Activated CD4-positive, alpha-beta T cell treated with anti-CD3 and anti-CD28 coated beads, Interleukin-2, amount 50 U/mL, for 24 hours (primary cell): ENCODE measurements at places on chromosomes 3 and 15.
A peak's percentile ranks its signal among the peaks of the same experiment; 100 is the strongest.

GRCh38 chr15:80152896-80153876 lies at the start of gene FAH:
Gene FAH, plus strand, starts transcription at chr15:80152999. Its CDS starts 56 bp downstream, at chr15:80153055.
- peak; percentile 14 for DNase-seq

GRCh38 chr3:31695280-31696008 lies 162.7 kb downstream of the STT3B start:
- no peak for DNase-seq

DNA sequence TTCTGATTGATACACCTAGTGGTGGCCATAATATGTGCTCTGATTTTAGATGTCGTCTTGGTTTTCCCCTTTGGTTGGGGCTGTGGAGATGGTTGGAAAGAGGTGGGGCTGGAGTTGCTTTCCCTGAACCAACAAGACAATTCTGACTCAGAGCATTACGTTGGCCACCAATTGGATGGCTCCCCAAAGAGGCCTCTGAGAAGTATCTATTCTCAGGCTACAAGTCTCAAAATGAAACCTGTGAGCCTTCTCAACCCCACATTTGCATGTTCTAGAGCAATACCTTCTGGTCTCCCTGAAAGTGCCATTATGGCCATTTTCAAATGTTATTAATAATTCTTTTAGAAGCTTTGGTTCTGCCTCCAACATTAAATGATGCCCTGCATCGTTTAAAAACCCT lies 188.4 kb upstream of the WNT5A start:
- no peak for DNase-seq

GRCh38 chr3:182148360-182148759 lies 436.6 kb downstream of the SOX2 start:
- no peak for DNase-seq

DNA sequence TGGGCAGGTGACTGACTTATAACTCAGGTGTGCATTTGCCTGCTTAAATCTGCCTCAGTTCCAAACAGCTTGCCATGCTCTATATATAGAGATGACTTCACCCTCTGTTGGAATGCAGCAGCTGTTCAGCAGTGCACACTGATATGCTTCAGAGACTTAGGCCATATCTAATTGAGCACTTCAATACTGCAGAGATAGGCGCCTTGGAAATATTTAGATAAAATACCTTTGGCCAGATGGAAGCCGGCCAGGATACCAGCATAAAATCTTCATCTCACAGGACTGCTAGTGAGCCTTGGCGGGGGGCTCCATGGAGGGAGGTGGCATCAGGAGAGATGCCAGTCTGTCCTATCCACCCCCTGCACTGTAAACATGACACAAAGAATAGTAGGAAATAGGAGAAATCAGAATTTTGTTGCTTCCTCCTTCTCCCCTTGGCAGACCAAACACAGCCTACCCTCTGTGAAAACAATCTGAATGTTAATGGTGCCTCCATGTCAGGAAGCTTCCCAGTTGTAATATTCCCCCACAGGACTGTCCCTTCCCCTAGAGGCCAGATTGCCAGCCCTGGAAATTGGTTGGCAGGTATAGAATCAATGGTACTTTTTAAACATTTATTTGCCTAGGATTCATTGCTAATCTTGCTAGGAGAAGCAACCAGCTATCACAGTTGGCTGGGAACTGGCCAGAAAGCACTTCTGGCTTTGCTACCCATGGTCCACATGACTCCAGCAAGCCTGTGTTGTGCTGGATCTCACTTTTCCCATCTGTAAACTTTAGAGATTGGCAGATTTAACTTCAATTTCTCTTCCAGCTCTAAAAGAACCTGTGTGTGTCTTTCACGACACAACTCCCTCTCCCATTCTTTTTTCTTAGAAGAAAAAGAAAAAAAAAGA lies 215.5 kb upstream of the KCNMB2 start:
- DNase-seq, result no peak

DNA sequence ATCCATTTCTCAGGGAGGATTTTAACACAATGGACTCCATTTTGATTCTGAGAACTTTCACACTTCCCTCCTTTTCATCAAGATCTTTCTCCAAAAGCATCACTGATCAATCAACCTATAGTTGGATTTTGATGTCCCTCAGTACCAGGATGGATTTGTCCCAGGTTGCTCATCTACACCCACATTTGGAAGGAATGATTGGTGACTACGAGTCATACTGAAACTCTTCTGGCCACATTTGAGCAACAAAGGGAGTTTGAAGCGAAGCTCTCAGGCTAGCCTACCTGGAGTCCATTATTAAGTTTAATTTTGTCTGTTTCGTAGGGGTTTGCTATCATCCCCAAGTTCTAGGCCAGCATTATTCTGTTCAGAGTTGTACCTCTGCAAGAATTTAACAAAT lies 31.3 kb upstream of the ATP8B4 start:
- no peak for DNase-seq

- DNase-seq, result no peak
These were observed 10.8 kb downstream of the BHLHE40 start for GRCh38 chr3:4990069-4990468.

GRCh38 chr3:183764847-183765731 lies 60.3 kb downstream of the MAP6D1 start:
- DNase-seq, result no peak

DNA sequence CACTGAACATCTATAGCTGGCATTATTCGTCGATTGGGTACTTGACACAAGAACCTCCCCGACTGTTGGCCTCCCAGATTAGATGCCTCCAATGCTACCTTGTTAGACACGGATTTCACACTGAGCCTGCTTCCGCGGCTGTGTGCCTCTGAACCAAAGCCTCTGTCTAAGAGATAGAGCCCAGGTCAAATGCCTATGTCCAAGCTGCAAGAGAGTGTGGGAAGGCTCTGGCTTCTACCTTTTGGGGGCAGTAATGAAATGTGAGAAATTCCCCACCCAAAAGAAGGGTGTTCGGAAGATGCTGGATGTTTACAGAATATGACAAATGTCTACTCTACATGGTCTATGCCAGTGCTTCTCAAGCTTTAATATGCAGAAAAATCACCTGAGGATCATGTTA lies 2.0 kb upstream of the RPUSD2 start:
- no peak for DNase-seq

DNA sequence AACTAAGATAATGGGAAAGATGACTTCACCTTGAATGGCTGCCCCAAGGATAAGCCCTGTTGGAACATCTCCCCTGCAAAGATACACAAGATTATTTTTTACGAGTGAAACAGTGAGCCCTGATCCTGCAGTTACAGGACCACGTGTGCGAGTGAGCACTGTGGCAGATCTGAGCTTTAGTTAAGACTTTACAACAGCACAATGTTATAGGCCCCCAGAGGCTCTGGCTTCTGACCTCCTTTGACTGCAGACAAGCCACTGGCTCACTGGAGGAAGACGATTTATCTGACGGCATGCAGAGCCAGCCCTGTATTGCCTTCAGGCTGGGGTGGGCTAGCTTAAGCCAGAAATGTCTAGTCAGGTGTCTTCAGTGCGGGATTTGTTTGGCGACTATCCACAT lies 174.4 kb downstream of the ARRDC4 start:
- no peak for DNase-seq

DNA sequence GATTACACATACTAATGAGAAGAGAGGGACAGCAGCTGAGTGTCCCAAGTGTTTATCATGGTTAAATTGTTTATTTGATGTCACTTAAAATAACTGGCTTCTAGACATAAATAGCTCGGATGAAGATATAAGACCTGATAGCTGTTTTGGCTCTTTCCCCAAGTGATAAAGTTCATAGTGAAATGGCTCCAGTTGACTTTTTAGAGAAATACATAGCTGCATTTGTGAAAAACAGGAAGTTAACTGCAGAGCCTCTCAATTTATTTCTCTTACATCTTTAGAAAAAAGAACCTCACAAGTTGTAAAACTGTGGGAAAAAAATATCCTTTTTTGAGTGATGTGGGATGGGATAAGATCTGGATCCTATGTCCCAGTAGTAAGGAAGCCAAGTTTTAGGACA lies 332.9 kb upstream of the RASGRP1 start:
- no peak for DNase-seq

- DNase-seq, result no peak
These were observed 19.8 kb downstream of the LARP6 start for GRCh38 chr15:70833861-70834765.

- DNase-seq, result no peak
These were observed 78.8 kb downstream of the MCF2L2 start for GRCh38 chr3:183349421-183350157.

DNA sequence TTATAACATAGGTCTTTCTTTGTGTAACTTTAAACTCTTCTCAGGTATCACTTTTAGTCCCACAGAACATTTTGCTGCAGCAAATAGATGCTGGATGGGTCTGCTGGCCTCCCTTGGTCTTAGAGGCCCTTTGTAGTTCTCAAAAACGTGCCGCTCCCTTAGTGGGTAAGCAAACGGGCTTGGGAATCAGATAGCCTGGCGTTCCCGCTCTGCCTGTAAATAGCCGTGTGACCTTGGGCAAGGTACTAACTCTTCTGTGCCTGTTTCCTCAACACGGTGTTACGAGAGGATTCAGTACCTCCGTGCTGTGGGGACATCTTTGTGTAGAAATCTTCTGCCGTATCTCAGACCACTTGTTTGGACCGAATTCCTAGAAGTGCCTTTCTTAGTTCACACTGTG lies 64.4 kb downstream of the DNAJB8 start:
- DNase-seq, result no peak

- DNase-seq, result no peak
These were observed 29.8 kb upstream of the RHCG start for GRCh38 chr15:89526181-89526580.

DNA sequence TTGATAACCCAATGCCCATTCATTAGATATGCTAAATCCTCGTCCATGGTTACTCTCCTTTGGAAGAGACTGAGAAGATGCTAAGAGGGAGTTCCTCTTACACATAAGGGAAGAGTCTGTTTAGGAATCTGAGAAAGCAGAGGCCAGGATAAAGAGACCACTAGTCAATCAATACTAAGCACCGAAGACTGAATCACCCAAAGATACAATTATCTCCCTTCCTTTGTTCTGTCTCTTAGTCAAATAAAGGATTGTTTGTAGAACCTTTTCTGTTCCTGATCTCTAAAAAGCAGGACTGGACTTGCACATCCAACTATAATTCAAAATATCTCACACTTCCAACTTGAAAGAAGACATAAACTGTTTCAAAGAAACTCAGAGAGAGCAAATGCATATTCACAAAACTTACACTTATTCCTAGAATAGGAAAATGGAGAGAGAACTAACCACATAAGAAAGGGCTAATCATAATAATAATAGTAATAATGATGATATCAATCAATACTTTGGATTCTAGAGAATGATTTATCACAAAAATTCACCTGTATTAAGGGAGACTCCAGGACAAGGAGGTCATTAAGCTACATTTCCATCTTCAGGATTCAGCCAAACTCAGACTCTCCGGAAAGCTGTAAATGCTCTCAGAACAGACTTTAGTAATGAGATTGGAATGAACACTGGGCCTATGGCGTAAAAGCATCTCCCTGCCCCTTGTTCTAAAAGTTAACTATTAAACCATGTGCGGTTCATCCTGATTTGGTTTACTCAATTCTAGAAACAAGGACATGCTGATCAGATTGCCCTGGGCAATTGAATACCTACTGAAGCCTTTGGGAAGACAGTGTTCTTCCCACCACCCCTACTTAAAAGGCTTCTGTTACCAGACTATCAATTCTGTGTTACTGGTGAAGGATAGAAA lies 401.5 kb downstream of the ZBTB20 start:
- DNase-seq, result no peak

GRCh38 chr3:132341746-132342145 lies 24.5 kb downstream of the ACP3 start:
- no peak for DNase-seq

- DNase-seq, result no peak
These were observed 37.8 kb downstream of the SLC27A2 start for GRCh38 chr15:50219820-50220219.

DNA sequence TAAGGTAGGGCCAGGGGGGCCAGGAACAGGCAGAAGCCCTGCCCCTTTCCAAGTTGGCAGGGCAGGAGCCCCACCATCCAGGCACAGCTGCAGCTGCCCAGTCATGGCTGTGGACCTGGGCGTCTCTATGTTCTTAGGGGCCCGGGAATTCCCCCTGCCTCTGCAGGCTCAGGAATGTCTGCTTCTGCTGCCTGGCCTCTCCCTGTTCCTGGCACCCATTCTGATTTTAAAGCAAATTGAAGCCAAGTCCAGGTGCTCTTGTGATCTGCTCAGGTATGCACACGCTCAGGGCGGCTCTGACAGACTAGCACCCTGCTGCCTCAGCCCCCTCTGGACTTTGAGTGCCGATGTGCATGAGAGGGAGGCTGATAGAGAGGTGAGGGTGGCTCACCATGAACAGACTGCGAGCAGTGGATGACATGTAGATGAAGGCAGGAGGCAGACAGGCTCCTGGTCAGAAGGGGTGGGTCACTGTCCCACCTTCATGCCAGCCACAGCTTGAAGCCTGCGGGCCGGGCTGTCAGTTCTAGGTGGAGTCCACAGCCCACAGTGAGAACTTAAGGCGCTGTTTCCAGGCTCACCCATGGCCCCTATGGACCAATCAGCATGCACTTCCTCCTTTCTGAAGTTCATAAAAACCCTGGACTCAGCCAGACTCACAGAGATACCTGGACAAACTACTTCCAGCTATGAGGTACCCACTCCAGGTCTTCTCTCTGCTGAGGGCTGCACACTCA lies 747.8 kb upstream of the GBE1 start:
- no peak for DNase-seq

DNA sequence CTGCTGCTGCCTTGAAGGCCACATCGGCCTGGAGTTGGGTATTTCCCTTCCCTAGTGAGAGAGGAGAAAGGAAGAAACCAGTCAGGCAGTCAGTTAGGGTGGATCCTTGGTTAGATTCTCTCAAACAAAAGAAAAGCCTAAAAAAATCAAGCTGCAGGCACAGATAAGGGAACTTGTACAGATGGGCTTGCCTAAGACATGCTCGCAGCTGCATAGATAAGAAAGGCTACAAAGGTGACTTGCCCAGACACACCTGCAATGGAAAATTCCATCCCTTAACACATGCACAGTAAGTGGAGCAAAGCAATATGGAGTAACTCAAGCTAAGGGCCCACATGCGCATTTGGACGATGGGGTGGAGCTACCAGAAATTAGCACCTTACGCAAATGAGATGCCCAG lies 199.7 kb upstream of the ARPP21 start:
- DNase-seq, result no peak

DNA sequence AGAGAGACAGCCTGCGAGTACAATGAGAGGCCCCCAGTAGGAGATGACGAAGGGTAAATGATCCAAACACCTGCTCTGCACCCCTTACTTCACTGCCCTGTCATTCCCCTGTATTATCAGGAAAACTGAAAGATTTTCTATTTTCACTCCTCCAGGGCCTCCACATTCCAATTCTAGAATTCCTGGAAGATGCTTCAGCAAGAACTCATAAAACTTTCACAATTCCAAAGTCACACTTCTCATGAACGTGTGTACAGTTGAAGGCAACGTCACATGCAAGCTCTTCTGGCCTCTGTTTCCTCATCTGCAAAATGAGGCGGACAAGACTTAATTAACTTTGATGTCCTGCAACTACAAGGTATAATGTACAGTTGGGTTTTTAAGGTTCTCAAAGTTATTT lies 62.8 kb upstream of the SPATA12 start:
- DNase-seq, result no peak
